ENCODE measurements at places on chromosomes 16 and 17.
A peak's percentile ranks its signal among the peaks of the same experiment; 100 is the strongest.

- DNase-seq, result no peak
Measured at GRCh38 chr17:28406473-28406814, 432 bp upstream of the SLC46A1 start.

DNA sequence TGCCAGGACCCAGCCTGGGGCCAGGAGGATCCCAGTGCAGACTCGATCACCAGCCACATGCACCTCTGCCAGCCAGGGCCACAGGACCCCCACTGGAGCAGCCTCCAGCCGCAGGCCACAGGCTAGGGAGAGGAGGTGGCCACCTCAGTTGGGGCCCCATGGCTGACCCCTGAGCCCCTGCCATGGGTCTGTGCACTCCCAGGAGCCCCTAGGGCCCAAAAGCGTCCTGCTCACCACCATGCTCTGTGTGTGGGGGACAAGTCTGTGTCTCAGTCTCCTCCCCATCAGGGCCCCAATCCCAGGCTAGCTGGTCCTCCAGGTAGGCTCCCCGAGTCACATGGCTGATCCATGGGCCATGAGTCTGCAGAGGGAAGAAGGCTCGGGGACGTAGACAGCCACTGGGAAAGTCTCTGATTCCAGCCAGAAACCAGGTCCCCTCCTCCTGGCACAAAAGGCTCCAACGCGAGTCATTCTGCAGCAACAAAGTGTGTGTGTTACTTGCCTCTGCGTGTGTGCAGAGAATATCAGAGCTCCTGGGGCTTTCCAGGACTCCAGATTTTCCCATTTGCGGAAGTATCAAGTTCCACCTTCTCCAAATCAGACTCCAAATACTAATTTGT lies 6.1 kb upstream of the PRSS8 start:
- DNase-seq, result peak; percentile 6

- DNase-seq, result peak; percentile 38
Measured at GRCh38 chr16:67246081-67246755, 1.1 kb downstream of the FHOD1 start.

DNA sequence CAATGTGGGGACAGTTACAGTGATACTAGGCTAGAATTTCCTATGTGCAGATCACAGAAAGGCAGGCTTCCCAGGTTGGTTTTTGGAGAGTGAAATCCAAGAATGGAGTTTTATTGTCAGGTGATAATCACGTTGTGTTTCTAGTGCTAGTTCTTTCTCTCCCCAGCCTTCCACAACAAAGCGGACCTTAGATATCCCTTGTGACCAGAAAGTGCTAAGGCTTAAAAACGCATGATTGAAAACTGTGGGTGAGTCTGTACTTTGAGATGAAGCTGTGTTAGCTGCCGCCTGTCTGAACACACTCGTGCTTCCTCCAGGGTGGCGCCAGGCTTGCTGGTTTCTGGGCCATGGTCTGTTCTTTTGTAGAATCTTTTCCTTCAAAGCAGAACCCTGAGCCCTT lies 52.1 kb downstream of the BANP start:
- DNase-seq, result no peak

DNA sequence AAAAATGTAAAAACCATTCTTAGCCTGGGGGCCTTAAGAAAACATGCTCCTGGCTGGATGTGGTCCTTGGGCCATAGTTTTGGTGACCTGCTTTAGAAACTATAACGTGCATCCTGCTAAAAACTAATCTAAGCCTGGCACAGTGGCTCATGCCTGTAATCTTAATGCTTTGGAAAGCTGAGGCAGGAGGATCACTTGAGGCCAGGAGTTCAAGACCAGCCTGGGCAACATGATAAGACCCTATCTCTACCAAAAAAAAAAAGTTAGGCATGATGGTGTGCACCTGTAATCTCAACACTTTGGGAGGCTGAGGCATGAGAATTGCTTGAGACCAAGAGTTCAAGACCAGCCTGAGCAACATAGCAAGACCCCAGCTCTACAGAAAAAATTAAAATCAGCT lies 183.8 kb upstream of the CHMP6 start:
- DNase-seq, result no peak

GRCh38 chr16:86978445-86979030 lies 338.7 kb downstream of the C16orf95 start:
- no peak for DNase-seq

- no peak for DNase-seq
Measured at GRCh38 chr17:17874478-17874877, 37.7 kb upstream of the SREBF1 start.

GRCh38 chr17:32396343-32396742 lies 46.4 kb downstream of the ZNF207 start:
- no peak for DNase-seq

DNA sequence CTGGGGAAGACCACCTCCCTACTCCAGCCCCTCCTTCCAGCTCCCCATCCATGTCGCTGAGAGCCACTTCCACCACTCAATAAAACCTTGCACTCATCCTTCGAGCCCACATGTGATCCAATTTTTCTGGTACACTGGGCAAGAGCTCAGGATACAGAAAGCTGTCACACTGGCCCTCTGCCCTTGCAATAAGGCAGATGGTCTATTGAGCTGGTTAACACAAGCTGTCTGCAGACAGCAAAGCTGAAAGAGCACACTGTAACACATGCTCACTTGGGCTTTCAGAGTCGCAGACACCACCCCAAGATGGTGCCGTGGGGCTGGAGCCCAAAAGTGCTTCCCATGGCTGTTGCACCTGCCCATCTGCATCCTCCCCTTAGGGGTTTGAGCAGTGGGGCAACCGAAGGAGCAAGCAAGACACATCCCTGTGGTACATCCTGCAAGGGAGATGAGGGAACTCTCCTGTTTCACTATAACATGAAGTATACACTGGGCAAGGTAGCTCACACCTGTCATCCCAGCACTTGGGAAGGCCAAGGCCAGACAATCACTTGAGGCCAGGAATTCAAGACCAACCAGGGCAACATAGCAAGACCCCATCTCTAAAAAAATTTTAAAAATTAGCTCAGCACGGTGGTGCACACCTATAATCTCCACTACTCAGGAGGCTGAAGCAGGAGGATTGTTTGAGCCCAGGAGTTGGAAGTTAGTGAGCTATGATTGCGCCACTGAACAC lies 52.8 kb upstream of the C17orf78 start:
- no peak for DNase-seq

DNA sequence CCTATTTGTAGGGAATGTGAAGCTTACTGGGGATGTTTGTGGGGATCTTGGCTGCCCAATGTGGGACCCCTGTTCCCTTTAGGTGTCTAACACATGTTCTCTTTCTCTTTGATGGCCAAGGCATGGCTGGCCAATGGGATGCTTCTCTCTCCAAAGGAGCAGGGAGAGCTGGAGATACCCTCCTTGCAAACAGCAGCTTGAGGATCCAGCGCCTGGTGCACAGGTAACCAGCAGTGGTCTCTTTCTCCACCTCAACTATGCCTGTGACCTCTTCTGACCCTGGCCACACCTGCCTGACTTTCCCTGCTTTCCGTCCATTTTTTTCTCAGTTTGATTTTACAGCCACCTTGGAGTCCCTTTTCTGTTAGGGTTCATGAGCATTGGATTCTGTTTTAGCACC lies 16.8 kb upstream of the NKD1 start:
- no peak for DNase-seq

GRCh38 chr17:43931062-43931571 lies 11.2 kb downstream of the PPY start:
- DNase-seq, result no peak

- DNase-seq, result no peak
Measured at GRCh38 chr17:1705004-1705403, 5.2 kb downstream of the TLCD2 start.

DNA sequence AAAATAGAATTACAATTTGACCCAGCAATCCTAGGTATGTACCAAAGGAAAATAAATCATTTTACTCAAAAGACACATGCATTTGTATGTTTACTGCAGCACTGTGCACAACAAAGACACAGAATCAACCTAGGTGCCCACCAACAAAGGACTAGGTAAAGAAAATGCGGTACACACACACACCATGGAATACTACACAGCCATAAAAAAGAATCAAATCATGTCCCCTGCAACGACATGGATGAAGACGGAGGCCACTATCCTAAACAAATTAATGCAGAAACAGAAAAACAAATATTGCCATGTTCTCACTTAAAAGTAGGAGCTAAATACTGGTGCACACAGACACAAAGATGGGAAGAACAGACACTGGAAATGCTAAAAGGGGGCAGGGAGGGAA lies 36.2 kb downstream of the BRD7 start:
- no peak for DNase-seq

DNA sequence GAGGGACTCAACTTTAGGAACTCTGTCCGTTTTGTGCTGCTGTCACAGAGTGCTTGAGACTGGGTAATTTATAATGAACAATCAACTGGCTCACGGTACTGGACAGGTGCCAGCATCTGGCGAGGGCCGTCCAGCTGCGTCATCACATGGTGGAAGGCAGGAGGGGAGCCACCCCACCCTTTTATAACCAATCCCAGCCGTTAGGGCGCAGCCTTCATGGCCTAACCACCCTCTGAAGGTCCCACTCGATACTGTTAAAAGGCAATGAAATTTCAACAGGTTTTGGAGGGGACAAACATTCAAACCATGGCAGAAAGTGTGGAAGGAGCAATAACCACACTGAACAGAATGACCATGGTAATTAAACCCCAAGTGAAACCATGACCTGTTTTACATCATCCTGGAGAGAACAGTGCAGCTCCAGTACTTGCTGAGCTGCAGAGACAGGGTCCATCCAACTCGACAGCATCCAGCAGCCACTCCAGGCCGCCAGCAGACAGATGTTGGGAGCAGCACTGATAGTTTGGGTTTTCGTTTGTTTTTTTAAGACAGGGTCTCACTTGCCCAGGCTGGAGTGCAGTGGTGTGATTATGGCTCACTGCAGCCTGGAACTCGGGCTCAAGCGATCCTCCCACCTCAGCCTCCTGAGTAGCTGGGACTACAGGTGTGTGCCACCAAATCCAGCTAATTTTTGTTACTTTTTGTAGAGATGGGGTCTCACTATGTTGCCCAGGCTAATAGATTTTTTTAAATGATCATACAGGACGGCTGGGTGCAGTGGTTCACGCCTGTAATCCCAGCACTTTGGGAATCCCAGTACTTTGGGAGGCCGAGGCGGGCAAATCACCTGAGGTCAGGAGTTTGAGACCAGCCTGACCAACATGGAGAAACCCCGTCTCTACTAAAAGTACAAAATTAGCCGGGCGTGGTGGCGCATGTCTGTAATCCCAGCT lies 11.0 kb downstream of the CHMP6 start:
- DNase-seq, result no peak

GRCh38 chr16:64627781-64628180 lies 494.1 kb downstream of the CDH11 start:
- no peak for DNase-seq

DNA sequence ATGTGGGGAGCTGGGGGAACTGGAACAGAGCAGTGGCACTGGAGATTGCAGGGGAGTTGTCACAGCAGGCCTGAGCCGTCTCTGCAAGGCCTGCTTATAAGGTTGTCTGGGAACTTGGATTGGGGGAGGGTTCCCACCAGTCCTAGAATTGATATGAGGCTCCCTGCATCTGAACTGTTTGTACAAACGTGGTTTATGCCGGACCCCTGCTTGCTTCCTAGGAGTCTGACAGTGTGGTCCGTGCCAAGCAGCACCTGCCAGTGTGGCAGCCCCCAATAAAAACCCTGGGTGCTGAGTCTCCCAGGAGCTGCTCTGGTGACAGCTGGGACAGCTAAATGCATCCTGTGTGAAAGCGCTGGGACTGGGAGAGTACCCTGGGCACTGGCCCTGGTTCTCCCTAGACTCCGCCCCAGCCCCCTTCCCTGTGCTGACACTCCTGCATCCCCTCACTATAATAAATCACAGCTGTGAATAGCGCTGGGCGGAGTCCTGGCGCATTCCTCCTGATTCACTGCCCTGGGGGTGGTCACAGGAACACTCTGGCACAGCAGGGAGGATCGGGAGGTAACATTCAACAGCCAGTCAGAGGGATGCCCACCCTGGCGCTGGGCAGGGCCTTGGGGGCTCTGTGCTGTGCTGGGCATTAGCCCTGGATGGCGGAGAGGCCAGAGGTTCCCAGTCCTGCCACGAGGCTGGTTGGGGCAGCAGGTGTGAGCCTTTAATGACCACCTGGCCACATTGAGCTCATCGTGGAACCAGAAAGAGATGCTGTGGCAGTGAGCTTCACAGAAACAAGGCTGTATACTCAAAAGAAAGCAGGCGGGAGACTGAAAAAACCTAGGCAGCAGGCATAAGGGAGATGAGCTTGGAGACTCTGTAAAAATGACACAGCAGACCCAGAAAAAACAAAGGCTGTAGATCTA lies 45.6 kb downstream of the RMI2 start:
- DNase-seq, result no peak

GRCh38 chr17:5587438-5588032 lies 3.2 kb upstream of the NLRP1 start:
- peak; percentile 62 for DNase-seq

DNA sequence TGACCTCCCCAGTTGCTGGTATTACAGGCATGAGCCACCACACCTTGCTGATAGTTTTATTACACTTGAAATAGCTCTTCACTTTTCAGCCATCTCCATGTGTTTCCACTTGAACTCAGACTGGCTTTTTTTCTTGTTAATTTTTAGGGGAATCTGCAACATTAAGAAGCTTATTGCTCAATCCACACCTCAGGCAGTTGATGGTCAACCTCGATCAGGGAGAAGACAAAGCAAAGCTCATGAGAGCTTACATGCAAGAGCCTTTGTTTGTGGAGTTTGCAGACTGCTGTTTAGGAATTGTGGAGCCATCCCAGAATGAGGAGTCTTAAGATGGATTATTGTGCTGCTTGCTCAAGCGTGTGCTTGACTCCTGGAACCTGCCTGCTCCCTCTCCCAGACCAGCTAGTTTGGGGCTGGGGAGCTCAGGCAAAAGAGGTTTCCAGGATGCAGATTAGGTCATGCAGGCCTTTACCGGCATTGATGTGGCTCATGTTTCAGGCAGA lies 8.6 kb downstream of the ZNHIT3 start:
- no peak for DNase-seq

GRCh38 chr17:64041912-64042311 lies 21.5 kb upstream of the ICAM2 start:
- DNase-seq, result no peak

GRCh38 chr16:74034200-74034599 lies 262.4 kb upstream of the PSMD7 start:
- no peak for DNase-seq

DNA sequence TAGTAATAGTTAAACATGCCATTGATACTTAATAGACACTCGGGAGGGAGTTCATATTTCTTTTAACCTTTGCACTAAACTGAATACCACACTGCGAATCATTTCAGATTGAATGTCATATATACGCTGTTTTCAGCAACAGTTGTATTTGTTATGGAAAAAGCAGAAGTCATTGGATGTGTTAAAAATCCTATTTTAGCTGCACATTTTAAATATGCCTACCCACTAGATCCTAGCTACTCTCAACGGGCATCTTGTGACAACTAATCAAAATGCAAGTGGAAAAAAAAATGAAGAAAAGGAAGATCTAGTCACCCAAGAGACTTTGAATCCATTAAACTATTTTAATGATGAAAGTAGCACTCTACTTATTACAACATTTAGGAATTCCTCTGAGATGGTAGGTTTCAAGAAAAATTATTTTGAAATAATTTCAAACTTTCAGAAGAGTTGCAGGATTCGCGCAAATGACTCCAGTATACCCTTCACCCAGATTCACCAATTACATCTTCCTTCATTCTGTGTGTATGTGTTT lies 51.4 kb upstream of the MNT start:
- DNase-seq, result no peak

Data from stimulated activated CD4-positive, alpha-beta T cell treated with anti-CD3 and anti-CD28 coated beads, Interleukin-4, amount 100 ng/mL, for 24 hours (primary cell).